ENCODE measurements at places on chromosomes 3 and 15. TPM values are rescaled to one million over a fixed set of nuclear protein-coding genes. Genes with fewer than 3 reads are reported as not detected.

- DNase-seq = no peak
Observed at GRCh38 chr15:70227147-70227546, 129.4 kb upstream of the TLE3 start.

GRCh38 chr3:197364410-197365071 is 66.1 kb upstream of the DLG1 start:
- peak; percentile 71 for DNase-seq

DNA sequence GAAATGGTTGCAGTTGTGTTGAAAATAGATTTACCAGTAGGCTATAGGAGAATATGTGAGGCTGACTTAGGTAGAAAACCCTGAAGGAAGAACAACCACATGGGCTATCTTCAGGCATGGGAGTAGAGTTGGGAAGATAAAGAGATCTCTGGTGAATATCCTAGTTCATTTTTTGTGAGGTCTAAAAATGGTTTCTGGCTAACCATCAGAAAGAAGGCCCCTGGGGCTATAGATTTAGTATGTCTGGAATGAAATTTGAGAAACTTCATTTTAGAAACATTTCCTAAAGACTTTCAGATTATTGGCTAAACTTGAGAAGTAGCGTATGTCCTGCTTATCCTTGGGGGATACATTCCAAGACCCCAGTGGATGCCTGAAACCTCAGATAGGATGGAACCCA is 148.2 kb downstream of the NAALADL2 start:
- no peak for DNase-seq

DNA sequence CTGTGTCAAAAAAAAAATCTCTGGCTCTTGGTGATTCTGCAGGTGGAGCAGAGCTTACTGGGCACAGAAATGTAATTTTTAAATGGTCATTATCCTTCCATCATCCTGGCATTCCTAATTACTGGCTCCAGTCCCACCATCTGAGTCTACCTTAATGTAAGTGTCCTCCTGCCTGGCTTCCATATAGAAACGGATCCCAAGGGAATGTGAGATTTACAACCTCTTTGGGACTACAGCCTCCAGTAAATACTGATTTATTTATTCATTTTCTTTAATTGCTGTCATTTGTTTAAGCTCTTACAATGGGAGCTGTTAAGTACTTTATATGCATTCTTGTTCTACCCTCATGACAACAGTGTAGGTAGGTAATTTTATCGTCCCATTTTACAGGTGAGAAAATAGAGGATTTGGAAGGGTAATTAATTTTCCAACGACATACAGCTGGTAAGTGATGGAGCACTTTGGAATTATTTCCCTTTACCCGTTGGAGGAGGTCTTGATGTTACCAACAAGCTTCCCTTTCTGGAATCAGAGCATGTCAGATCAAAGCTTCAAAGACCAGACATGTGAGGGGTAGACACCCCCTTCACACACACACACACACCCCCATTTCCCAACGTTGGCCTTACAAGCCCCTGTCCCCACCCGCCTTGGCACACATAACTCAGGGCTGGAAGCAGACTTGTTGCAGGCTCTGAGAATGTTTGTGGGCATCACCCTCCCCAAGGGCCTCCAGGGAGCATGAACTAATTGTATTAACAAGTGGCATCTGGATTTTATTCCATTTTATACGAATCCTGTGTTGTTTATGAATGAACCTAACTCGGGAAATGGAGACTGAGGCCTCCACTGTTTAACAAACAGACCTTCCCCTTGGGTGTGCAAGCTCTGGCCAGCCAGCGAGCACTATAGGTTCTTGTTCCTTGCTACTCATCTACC is 116.9 kb downstream of the ALDH1A2 start:
- no peak for DNase-seq

LIPC gene
- not detected for total RNA-seq

- DNase-seq = no peak
Observed at GRCh38 chr15:76951220-76951619, 19.7 kb downstream of the RCN2 start.

DNA sequence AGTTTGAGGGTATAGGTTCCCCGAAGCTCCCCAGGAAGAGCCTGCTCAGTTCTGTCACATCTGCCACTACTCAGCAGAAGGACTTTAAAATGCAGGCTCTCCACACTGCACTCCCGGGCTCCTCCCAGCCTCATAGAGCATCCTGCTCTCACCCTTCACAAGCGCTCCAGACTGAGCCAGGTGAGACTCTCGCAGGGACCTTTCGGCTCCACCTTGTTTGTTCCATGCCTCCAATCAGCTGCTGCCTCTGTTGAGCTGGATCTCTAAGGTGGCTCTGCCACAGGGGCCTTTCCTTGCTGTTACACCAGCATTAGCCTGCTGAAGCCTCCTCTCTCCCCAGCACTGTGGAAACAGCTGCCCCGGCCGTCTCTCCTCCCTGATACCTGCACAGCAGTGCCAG is 56.1 kb downstream of the SLCO3A1 start:
- DNase-seq = no peak

CYP11A1 gene
- total RNA-seq = not detected

CPLX3 gene
- not detected for total RNA-seq

- no peak for DNase-seq
Observed at GRCh38 chr3:105826778-105827634, 41.8 kb downstream of the CBLB start.

NSUN3 gene
- total RNA-seq = 12.3 TPM

- no peak for DNase-seq
Observed at GRCh38 chr15:66095871-66096687, 157.5 kb downstream of the MEGF11 start.

DNA sequence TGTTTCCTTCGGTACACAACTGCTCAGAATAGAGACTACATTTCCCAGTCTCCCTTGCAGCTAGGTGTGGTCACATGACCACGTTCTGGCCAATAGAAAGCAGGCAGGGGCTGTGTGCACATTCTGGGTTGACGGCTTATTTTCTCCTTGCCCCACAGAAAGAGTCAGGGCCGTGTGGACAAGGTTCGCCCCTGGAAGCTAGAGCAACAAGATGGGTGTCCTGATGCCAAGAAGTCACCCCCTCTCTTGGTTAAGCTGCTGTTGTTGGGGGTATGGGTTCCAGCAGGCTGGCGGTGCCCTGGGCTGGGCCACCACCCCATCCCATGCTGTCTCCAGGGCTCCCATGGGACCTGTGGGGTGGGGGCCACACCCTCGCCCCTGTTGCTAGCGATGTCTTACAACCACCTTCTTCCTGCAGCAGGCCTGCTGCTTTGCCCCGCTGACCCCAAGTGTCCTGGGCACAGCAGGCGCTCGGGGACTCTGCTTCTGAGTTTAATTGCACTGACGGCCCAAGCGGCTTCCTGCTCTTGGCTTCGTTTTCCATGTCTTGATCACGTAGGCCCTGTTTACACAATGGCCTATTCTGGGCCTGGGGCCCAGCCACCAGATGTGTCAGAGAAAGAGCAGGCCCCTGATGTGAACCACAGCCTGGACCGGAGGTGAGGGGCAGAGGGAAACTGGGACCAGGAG is 24.9 kb downstream of the ABTB1 start:
- DNase-seq = peak; percentile 85

DNA sequence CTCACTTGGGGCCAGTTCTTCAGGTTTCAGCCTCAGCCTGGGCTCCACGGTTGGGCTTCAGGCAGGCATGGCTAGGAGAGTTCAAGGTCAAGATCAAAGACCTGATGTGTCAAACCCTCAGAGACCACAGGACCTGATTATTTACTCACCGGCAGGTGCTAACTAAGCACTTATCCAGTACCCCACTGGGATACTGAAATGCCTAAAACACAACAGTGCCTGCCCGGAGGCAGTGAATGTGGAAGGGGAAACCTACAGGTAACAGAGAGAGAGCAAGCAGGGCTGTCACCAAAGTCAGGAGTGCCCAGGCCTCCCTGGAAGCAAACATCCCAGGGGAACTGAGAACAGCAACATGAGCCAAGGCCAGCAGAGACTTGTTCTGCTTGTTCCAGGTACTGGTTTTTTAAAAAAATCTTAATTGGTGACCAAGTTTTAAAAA is 6.7 kb downstream of the IDH2 start:
- DNase-seq = no peak

AMT gene
- total RNA-seq = 1.5 TPM

MAGEL2 gene
- total RNA-seq = not detected

- no peak for DNase-seq
Observed at GRCh38 chr15:41423979-41424659, 7.2 kb downstream of the RTF1 start.

GRCh38 chr3:1183320-1184048 is 90.7 kb downstream of the CNTN6 start:
- DNase-seq = no peak

DNA sequence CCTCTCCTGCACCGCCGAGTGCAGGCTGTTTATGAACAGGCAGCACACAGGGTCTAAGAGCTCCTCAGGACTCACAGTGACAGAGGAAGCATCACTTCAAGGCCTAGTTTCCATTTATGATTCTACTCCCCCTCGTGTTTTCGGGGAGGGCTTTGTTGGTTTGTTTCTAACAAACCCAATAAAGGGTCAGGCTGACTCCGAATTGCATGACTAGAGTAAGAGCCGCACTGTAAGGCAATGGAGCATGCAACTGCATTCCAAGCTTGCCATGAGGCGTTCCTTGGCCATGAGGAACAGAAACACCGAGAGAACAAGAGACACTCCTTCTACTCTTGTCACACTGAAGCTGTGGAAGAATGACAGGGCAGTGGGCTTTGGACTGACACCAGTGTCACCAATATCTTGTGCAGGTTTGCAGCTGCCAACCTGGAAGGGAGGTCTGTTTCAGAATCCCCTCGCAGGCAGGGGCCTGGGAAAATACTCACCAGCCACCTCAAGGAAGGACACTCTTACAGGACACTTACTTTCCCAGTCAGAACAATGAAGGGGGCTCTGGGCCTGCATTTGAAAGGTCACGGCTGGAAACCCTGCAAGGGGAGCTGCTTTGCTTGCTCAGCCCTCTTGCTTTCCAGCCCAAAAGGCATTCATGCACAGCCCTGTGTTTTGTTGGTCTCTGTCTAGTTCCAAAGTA is 96.8 kb downstream of the ADAMTS17 start:
- DNase-seq = no peak

- no peak for DNase-seq
Observed at GRCh38 chr15:50275908-50276307, 10.4 kb upstream of the HDC start.

ACOX2 gene
- total RNA-seq = 8.1 TPM

GRCh38 chr15:41971089-41971894 is 1.1 kb downstream of the EHD4 start:
- peak; percentile 79 for DNase-seq

GRCh38 chr15:88890495-88890894 is 4.8 kb downstream of the HAPLN3 start:
- peak; percentile 84 for DNase-seq

AHSG gene
- not detected for total RNA-seq

GRCh38 chr3:166263460-166263859 is 426.2 kb upstream of the BCHE start:
- DNase-seq = no peak

DNA sequence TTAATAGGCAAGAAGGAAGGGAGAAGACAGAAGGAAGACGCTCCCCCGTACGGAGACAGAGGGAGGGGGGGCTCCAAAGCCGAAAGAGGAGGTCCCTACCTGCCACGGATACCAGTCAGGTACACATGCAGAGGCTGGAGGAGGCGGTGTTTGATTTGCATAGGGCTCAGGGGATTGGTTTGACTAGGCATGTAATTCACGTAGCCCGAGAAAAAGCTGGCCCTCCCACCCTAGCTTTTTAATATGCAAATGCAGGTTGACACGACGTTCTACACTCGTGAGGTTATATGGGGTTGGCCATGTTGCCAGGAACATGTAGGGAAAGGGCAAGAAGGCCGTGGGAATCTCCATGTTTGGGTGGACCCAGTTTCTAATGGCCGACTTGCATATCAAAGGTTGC is 29.8 kb downstream of the ZNF592 start:
- DNase-seq = no peak

DNA sequence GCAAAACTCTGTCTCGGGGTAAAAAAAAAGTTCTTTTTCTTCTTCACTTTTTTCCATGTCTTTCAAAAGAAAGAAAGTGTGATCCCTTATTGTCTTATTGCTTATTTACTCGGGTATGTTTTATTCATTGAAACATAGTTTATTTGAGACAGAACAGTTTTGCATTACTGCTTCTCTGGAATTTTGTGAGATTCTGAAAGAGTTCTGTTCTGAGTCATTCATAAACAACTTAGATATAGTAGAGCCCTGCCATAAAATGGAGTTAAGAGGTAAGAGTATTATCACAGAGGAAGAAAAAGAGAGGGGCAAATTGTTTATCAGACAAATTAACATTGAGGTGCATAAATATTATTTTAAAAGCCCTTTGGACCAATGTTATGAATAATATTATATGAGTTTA is 522.2 kb downstream of the ROBO2 start:
- no peak for DNase-seq

DNA sequence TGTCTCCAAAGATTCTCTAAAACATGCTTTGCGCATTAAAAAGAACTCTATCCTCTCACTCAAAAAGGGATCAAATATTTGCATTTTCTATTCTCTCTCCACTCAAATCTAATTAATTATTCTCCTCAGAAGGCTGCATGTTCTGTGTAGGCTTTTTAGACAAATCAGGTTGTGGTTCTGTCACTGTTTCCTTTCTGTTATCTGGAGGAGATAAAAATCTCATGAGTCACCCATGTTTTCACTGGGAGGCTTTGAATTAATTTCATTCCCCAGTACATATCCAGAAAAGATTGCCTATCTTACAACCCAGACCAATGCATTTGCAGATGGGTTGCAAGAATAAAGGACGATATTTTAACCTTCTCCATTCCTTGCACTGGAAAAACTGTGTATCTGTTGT is 446.5 kb downstream of the GRM7 start:
- no peak for DNase-seq

DNA sequence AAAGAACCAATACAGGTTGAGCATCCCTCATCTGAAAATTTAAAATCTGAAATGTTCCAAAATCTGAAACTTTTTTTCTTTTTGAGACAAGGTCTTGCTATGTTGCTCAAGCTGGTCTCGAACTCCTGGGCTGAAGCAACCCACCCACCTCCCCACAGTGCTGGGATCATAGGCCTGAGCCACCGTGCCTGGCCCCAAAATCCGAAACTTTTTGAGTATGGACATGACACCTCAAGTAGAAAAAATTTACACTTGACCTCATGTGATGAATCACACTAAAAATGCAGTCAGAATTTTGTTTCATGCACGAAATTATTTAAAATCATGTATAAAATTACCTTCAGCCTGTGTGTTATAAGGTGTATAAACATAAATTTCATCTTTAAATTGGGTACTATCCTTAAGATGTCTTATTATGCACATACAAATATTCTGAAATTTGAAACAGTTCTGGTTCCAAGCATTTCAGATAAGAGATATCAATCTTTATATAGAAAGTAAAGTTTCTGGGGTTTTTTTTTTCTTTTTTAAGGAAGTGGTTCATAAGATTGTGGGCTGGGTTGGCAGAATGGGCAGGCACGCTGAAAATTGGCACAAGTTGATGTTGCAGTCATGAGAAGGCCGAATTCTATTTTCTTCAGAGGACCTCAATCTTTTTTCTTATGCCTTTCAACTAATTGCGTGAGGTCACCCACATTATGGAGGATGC is 72.5 kb downstream of the SPRED1 start:
- no peak for DNase-seq

CEMIP gene
- 1.1 TPM for total RNA-seq
